Islet precursor cell (in vitro differentiated cells): ENCODE measurements at places on chromosomes 7 and 10.

- no peak for DNase-seq
These were observed 26.5 kb upstream of the CNTNAP2 start for GRCh38 chr7:146090023-146090645.

DNA sequence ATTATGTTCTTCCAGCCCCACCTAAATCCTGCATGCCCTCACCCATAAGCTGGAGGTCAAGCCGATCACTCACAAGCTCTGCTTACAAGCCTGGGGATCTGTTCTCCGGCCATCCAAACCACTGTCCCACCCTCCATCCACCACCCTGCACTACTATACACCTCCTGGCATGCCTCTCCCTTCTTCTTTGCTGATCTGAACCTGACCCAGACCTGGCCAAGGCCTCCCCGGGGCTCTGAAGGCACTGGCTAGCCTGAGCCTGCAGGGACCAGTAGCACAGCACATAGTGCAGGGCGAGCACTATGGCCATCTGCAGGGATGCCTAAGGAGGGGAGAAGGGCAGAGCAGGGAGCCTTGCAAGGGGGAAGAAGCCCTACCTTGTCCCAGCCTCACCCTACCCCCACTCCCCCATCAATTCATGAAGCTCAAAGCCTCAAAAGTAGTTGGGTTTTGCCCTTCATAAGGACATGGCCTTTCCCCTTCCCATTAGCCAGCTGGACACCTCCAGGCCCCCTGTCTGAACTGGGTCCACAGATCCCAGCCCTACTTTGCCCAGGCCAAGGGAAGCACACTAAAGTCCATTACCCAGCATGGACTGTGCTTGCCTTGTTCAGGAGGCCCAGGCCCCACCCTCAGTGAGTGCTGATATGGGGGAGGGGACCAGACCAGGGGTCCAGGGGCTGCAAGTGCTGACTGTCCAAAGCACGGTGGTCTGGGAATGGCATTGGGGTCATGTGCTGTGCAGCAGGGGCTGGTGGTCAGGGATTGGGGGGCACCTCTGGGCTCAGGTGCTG, 29.6 kb downstream of the CHAT start:
- peak; percentile 39 for DNase-seq

GRCh38 chr10:109957092-109957797, 33.9 kb upstream of the XPNPEP1 start:
- DNase-seq: no peak

DNA sequence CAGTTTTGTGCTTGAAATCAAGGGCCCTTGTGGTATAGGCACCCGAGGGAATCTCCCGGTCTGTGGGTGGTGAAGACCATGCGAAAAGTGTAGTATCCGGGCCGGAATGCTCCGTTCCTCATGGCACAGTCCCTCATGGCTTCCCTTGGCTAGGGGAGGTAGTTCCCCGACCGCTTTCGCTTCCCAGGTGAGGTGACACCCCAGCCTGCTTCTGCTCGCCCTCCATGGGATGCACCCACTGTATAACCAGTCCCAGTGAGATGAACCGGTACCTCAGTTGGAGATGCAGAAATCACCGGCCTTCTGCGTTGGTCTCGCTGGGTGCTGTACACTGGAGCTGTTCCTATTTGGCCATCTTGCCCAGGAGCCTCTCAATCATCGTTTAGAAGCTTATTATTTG, 195.7 kb upstream of the POT1 start:
- no peak for DNase-seq

- no peak for DNase-seq
These were observed 60.5 kb downstream of the SEMA3C start for GRCh38 chr7:80858141-80858903.

DNA sequence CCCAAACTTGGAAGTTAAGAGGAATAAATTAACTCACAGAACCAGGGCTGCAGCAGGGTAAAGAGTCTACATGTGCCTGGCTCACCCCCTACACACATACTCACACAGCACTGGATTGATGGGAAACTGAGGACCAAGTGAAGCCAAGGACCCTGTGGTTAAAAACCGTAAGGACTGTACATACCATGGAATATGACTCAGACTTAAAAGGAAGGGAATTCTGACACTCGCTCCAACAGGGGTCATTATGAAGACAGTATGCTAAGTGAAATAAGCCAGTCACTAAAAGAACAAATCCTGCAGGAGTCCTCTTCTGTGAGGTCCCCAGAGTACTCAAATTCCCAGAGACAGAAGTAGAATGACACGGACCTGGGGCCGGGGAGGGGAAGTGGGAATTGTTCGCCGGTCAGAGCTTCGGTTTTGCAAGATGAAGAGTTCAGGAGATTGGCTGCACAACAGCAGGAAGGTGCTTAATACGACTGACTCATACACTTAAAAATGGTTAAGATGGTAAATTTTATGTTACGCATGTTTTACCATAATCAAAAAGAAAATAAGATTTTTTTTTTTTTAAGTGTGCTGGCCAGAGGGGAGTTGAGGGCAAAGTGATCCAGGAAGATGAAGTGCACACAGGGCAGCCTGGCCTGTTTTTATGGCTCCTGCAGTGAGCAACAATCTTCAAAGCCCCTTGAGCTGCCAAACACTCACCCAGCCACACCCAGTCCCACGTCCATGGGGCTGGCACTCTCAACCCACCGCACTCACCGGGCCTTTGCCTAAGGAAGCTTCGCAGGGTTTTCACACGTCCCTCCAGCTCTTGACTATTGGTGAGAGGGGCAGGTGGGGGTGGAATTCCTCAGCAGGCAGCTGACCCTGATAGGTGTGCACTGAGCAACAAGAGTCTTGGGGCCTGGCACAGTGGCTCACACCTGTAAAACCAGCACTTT, 26.4 kb downstream of the DRGX start:
- peak; percentile 74 for DNase-seq

DNA sequence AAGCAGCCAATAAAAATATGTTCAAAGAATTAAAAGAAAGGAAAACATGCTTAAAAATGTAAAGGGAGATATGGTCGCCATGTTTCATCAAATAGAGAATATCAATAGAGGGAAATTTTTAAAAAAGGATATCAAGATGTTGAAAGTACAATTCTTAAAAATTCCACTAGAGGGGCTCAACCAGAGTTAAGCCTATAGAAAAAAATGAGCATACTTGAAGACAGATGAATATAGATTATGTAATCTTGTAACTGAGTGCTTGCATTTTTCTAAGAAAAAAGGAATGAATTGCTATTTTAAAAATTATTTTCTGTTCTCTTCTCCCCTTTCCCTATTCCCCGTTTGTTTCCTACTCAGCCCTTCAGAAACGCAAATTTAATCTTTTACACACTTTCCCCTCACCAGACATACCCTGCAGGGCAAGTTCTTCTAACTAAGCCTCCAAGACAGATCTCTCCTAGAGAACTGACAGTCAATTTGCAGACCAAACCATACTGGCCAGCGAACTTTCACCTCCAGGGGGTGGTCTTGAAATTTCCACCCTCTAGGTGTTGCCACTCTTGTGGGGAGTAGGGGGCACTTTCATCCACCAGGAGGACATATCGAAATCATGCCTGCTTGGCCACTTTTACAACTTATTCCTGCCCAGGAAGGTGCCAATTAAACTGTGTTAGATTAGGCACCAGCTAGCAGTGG, 67.7 kb downstream of the NSUN6 start:
- no peak for DNase-seq
